ENCODE measurements at places on chromosomes 7 and 10. TPM values are rescaled to one million over a fixed set of nuclear protein-coding genes. Genes with fewer than 3 reads are reported as not detected.

- no peak for DNase-seq
These were observed 6.0 kb upstream of the ZRANB1 start for GRCh38 chr10:124935946-124936345.

GPR37 gene
- 5.6 TPM for total RNA-seq

DNA sequence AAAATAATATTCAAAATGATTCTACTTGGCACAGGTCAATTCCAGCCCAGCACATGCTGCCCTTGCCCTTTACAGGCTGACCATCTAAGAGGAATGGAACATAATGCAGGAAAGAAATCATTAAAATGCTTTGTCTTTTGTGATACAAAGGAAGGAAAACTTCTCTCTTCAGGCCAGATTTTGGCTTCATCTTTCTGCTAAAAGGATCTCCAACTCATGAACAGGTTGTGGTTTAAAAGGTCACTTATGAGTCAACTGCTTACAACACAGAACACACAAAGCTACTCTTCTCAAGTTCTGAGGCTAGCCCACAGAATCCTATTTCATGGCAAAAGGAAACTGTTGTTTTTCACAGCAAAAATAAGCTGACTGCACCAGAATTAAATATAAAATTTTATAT, 197.1 kb downstream of the DOCK4 start:
- peak; percentile 43 for DNase-seq

- peak; percentile 73 for DNase-seq
These were observed 75.7 kb downstream of the AKR1D1 start for GRCh38 chr7:138151731-138152577.

- peak; percentile 31 for DNase-seq
These were observed 277.6 kb upstream of the IGFBP3 start for GRCh38 chr7:46198701-46199100.

DNA sequence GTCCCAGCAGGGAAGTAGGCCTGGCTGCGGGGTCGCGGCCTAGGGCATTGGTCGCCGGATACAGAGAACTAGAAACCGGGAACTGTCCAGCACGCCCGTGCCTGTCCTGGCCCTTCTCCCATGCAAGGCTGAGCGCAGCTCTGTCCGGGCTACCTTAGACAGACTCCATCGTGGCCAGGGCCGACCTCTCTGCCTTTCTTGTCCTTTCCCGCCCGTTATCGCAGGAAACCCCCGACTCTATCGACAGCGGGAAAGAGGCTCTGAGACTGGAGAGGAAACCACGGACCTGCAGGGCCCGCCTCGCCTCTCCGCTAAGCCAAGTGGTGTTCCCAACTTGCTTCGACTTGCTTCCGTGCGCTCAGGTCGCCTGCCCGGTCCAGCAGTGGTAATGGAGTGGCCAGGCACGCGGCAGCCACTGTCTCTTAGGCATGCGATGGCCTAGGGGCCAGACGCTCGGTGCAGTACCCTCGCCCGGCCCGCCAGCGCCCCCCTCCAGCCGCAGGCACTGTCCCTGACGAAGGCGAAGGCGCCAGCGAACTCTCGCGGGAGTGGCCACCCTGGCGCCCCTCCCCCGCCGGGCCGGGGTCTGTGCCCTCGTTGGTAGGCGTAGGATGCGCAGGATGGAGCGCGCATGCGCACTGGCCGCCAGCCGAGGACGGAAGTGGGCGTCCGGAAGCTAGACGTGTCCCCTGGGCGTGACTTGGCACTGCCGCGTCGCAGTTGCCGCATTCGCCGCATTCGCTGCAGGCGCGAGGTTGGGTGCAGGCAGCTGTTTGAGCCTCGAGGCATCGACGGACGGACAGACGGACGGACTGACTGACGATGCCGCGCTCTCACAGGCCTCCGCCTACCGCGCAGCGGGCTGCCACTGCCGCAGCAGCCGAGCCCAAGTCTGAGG, 54.4 kb downstream of the MCMBP start:
- DNase-seq, result peak; percentile 72

GRCh38 chr7:105759670-105760550, 116.5 kb downstream of the ATXN7L1 start:
- DNase-seq, result peak; percentile 77

DNA sequence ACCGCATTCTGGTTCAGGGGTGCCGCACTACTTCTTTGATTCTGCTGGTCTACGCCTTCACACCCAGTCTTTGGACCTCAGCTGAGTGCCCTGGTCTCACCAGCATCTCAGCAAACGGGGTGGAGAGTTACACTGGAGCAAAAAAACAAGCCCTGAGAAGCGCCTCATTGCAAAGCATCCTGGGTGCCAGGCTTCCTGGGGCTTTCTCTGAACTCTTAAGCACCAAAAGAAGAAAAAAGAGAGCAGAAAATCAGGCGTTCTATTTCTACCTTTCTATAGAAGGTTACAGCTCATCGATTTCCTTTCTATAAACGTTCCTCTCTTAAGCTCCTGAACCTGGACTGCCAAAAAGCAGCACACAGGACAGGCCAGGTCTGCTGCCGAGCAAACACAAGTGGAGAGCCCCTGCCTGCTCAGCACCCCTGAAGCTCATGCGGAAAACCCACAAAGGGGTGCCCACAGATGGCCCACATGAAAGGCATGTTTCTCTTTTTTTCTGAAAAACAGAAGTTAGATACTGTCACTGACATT, 217.9 kb downstream of the SFMBT2 start:
- no peak for DNase-seq

WNT8B gene
- not detected for total RNA-seq

DNA sequence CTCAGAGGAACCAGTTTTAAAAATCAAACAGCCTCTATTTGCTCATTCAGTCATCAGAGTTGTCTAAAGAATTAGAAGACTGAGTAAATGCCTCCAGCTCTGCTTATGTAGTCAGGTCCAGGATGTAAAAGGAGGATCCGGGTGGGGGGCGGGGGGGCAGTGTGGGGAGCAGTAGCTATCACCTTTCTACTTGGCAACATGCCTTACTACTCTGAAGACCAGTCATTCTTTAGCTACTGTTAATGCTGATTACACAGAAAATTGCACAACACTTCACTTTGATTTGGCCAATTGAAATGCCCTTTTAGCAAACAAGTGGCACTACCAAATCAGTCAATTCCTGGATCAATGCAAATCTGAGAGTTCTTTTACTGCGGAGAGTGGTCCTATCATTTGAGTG, 164.2 kb downstream of the NXPH1 start:
- no peak for DNase-seq

ADGRA1 gene
- total RNA-seq, result not detected

- DNase-seq, result peak; percentile 66
These were observed 12.8 kb downstream of the CPA1 start for GRCh38 chr7:130393101-130393561.

OR6B1 gene
- under 0.01 TPM for total RNA-seq

- DNase-seq, result no peak
These were observed 45.1 kb downstream of the PIP4K2A start for GRCh38 chr10:22669163-22669711.

PLXNA4 gene
- under 0.01 TPM for total RNA-seq

GRCh38 chr10:22652988-22653481, 61.3 kb downstream of the PIP4K2A start:
- DNase-seq, result no peak

CYP26A1 gene
- under 0.01 TPM for total RNA-seq

- no peak for DNase-seq
These were observed 750.7 kb downstream of the SUGCT start for GRCh38 chr7:40885503-40885902.

GRCh38 chr10:98172495-98172894, 38.0 kb downstream of the R3HCC1L start:
- no peak for DNase-seq

C10orf67 gene
- total RNA-seq, result under 0.01 TPM

GRCh38 chr10:7649673-7650300, 17.0 kb downstream of the ITIH5 start:
- DNase-seq, result no peak

CCL24 gene
- total RNA-seq, result not detected

DNA sequence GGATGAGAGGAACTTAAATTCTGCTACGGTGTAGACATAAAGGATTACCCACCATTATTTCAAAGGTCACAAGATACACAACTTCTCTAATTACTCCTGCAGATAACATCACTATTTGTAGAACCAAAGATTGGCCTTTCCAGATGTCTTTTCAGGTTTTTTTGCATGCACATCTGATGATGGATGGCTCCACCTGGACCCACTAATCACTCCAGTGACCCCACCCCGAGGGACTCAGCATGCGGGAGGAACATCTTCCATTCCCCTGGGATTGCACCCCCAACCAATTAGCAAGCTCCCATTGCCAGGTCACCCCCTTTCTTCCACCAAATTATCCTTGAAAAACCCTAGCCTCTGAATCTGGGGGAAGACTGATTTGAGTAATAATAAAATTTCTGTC, 608.9 kb downstream of the CNTNAP2 start:
- no peak for DNase-seq

FRMD4A gene
- total RNA-seq, result 56.7 TPM

PKD2L1 gene
- total RNA-seq, result not detected

DNA sequence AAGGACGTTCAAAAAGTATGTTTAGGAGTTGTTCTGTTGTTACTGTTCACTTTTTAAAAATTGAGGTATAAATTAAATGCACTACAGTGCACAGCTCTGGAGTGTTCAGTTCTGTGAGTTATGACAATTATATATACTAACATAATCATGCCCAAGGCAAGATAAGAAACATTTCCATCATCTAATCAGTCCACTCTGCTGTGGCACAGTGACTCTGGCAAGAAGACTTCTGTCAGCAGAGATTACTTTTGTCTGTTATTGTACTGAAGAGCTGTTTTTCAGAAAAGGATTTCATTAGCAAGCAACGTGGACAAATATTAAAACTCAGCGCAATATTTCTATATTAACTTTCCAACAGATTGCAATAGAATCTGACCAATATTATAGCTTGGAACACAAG, 32.0 kb downstream of the ICA1 start:
- DNase-seq, result no peak

CYREN gene
- total RNA-seq, result 34.1 TPM

GRCh38 chr7:28481091-28481926, 69.0 kb downstream of the CREB5 start:
- DNase-seq, result peak; percentile 39

GRCh38 chr10:86334488-86335085, 32.0 kb downstream of the GRID1 start:
- no peak for DNase-seq

GRCh38 chr7:133183042-133183794, 69.7 kb upstream of the EXOC4 start:
- no peak for DNase-seq

- DNase-seq, result no peak
These were observed 873.5 kb downstream of the REEP3 start for GRCh38 chr10:64394744-64395143.

DNA sequence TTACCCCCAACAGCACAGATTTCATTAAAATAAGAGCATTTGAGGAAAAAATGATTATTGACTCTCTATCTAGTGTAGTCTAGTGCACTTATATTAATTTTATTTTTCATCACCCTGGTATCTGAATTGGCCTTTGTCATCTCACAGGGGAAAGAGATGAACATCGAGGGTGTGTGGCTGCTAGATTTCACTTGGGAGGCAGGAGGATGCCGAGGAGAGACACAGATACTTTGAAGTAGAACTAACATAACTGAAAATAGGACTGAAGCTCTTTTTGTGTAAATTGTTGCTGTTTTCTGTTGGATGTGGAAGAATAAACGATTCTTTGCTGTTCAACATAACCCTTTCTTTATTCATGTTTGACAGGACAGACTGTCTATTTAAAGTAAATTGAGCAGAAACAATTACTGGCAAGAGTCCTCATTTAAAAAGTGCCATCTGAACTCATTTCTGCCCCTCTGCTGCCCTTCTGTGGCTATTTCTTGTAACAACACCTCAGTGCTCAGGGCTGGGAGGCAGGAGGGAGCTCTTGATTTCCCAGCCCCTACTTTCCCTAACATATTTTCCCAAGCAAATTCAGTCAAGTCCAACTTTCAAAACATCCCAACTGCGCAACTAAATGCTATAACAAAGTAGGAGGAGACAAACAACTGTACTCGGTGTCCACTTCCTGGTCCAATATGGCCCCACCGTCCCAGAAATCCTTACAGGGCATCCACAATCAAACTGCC, 15.6 kb downstream of the LYZL1 start:
- peak; percentile 82 for DNase-seq

EN2 gene
- not detected for total RNA-seq

- DNase-seq, result peak; percentile 66
These were observed 539.5 kb upstream of the FZD8 start for GRCh38 chr10:36181426-36182178.

NPSR1 gene
- total RNA-seq, result not detected

AHCYL2 gene
- total RNA-seq, result 8.6 TPM

- peak; percentile 22 for DNase-seq
These were observed 52.2 kb downstream of the PWWP2B start for GRCh38 chr10:132449051-132449810.
